ENCODE measurements at places on chromosomes 12 and 14.

- DNase-seq = no peak
These were observed 8.2 kb downstream of the SPRYD3 start for GRCh38 chr12:53070877-53071492.

- no peak for DNase-seq
These were observed 186.9 kb upstream of the FLRT2 start for GRCh38 chr14:85342858-85343607.

GRCh38 chr12:62146318-62146717, 113.9 kb upstream of the USP15 start:
- no peak for DNase-seq

- no peak for DNase-seq
These were observed 971.7 kb downstream of the FLRT2 start for GRCh38 chr14:86501611-86502010.

GRCh38 chr12:91922139-91922538, 223.5 kb downstream of the BTG1 start:
- no peak for DNase-seq

DNA sequence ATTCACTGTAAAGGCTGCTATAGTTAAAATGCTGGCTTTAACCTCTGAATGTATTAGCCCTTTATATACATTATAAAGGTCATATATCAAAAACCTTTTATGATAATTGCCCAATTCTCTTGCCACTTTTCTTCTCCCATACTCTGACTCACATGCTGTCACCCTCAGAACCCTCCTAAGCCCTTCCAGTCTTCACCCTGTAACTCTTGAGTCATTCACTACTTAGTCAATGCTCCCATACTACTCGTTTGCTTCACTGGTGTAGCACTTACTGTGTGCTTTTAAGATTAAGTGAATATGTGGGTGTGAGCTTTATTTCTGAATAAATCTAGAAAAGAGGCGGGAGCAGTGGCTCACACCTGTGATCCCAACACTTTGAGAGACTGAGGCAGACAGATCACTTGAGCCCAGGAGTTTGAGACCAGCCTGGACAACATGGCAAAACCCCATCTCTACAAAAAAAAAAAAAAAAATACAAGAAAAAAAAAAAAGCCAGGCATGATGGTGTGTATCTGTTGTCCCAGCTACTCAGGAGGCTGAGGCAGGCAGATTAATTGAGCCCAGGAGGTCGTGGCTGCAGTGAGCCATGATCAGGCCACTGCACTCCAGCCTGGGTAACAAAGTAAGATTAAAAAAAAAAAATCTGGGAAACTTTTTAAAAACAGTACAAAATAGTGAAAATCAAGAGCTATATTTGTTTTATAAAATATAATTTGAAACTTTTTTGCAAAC, 37.6 kb downstream of the SPATA7 start:
- no peak for DNase-seq

DNA sequence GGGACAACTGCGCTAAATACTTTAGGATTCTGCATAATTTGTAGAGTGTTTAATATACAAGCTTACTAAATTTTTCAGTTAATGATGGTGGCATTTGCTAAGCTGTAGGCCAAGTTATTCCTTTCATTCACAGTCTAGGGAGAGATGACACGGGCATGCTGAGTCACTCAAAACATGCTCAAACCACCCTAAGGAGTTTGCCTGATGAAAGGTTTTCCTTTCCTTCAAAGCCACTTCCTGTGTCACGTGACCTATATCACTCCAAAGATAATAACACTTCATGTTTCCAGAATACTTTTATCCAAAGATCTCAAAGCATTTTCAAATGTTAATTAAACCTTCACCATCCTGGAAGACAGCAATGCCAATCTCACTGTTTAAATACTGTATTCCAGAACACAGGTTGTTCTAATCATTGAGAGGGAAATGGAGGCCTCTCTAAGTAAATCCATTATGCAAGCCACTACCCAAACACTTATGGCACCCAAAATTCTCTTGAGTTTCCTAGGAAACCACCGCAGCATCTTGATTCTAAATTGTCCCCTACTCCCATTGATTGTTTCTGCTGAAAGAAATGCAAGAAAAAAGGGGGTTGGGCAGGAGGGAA, 207.0 kb upstream of the CDKN3 start:
- no peak for DNase-seq

DNA sequence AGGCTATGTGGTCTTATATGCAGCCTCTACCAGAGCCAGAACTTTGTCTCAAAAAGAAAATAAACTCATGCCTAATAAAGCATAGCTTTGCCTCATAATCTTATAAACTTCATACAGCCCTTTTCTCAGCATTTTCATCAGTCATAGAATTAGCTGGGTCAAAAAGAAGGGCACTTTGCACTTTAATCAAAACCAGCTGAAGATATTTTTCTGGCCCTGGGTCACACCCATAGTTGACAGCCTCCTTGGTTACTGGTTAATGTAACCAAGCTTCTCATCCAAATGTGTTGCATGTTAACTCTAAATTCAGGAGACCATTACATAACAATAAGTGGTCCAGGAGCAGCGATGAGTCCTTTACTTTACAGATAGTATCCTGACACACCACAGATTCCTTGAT, 558.2 kb downstream of the FLRT2 start:
- DNase-seq = no peak

GRCh38 chr14:68235011-68235410, 415.4 kb downstream of the RAD51B start:
- DNase-seq = no peak

DNA sequence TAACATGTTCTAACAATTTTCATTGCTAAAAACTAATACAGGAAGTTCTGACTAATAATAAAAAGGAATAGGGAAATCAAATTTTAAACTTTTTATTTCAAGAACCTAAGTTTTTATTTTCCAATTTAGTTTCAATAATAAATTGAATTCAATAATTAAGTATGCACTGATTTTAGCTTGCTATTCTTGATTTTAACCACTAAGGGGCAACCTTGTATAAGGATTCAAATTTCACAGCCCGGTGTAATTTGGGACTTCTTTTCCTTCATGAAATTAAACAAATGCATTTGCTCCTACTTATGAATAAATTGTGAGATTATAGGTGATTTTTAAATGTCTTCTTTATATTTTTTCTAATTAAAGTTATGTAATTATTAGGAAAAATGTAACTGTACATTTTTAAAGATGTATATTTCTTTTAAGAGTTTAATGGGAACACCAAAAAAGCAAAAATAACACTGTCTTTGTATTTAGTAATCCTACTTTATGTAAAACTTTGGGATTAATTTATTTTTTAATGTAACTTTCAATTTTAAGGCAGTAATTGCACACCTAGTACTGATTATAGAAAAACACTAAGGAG, 241.4 kb upstream of the PDZRN4 start:
- DNase-seq = no peak

- DNase-seq = no peak
These were observed 6.7 kb upstream of the CDKL1 start for GRCh38 chr14:50403419-50403818.

- DNase-seq = no peak
These were observed 277.7 kb upstream of the DDHD1 start for GRCh38 chr14:53430870-53431269.

- DNase-seq = no peak
These were observed 12.2 kb downstream of the SDR9C7 start for GRCh38 chr12:56922031-56922430.

- no peak for DNase-seq
These were observed 21.5 kb downstream of the USP44 start for GRCh38 chr12:95529693-95530225.

DNA sequence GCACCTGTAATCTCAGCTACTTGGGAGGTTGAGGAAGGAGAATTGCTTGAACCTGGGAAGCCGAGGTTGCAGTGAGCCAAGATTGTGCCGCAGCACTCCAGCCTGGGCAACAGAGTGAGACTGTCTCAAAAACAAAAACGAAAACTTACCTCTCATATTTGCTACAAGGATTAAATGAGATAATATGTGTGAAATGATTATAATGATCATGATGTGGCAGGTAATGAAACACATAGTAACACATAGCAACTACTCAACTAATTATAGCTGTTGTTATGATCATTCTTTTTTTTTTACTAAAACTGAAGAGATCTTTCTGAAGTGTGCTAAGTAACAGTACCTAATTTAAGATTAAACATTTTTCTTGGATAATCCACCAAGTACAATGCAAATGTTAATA, 30.1 kb downstream of the RPGRIP1 start:
- DNase-seq = no peak

DNA sequence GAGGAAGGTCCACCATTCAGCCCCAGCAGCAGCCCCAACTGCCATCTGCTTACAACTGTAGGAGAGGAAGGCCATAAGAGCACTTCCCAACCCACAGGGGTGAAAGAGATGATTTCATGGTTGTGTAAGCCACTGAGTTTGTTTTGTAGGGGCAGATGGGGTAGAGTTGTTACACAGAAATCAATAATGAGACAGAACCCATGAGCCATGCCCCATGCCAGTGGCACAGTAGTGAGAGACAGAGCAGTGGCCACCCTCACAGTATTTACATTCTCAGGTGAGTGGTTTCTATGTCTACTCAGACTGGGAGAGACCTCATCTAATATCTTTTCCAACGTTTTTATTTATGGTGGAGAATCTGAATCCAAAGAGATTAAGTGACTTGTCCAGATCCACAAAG, 68.6 kb downstream of the NUAK1 start:
- no peak for DNase-seq

DNA sequence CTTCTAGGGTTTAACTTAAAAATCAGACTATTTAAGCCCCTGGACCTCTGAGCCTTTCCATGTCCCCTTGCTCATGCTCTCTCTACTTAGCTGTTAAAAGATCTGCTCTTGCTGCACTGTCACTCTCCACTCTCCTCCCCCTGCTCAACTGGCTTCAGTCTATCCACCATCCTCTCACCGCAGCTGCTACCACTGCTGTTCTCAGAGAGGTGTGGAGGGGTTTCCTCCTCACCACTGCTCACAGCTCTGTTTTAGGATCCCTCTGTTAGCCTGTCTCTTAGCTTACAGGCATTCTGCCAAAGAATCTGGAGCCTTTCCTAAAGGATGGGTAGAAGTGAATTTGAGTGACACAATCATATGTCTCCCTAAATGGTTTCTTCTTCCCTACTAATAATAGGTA, 43.7 kb upstream of the ATP2B1 start:
- DNase-seq = no peak

- DNase-seq = no peak
These were observed 40.7 kb downstream of the BCL11B start for GRCh38 chr14:99231161-99231849.

DNA sequence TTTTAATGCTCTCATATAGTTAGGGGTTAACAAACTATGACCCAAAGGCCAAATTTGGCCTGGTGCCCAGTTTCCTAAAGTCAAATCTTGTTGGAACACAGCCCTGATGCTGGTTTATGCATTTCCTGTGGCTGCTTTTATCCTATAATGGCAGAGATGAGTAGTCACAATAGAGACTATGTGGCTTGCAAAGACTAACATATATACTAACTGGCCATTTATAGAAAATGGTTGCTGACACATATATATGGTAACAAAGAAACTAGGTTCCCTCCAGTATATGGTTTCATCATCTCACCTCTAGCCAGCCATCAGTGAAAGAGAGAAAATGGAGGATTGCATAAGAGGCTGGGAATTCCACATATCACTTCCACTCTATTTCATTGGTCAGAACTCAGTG, 10.8 kb downstream of the NAV3 start:
- DNase-seq = no peak

DNA sequence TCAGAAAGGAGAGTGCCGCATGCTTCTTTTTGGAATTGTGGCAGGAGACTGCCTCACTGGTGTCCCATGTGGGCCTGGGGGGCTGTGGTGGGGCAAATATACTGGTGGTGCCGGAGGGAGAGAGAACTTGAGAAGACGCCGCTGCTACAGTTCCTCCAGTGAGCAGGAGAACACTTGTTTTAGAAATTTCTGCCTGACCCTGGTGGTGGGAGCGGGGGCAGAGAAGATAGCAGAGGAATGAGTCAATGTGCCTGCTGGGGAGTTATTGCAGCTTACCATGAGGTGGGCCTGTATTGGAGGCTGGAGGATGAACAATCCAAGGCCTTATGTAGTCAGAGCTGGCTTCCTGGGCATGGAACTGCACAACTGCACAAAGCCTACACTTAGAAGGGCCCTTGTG, 211.8 kb downstream of the SNAPC1 start:
- no peak for DNase-seq

DNA sequence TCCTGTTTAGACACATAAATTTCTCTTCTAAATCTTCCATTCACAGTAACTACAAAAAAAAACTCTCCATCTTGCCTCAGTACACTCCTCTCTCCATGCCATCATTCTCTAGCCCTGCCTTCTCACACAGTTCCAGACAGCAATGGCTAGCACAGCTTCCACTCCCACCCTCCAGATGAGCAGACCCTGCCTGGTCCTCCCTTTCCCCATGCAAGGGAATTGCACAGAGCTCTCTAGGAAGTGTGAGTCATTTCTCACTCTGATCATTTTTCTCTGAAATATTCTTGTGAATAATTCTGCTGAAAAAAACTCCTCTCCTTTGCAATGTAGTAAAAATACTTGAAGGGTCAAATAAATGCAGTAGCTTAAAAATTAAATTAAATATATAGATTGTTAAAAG, 170.6 kb downstream of the BMP4 start:
- DNase-seq = no peak

DNA sequence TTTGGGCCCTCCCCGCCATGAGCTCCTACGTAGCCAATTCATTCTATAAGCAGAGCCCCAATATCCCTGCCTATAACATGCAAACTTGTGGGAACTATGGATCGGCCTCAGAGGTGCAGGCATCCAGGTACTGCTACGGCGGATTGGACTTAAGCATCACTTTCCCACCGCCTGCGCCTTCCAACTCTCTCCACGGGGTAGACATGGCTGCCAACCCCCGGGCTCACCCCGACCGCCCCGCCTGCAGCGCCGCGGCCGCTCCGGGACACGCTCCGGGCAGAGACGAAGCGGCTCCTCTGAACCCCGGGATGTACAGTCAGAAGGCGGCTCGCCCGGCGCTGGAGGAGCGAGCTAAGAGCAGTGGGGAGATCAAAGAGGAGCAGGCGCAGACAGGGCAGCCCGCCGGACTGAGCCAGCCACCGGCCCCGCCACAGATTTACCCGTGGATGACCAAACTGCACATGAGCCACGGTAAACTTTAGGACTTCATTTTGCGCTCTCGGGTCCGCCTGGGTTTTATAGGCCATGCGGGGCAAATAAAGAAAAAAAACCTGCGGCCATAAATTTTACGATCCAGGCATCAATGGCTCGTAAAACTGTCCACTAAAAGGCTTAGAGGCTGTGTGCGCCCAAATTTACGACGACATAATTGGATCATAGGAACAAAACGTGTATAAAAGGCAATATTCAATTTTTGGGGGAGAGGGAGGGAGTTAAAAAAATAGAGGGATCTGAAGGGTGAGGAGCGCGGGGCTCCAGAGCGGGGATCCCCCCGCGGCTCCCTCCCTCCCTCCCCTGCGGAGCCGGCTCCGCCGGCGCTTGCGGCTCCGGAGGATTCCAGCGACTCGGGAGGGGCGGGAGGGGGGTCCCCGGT, 493 bp downstream of the HOXC5 start:
- DNase-seq = no peak

GRCh38 chr12:132354211-132354981, 25.0 kb upstream of the GALNT9 start:
- DNase-seq = no peak

DNA sequence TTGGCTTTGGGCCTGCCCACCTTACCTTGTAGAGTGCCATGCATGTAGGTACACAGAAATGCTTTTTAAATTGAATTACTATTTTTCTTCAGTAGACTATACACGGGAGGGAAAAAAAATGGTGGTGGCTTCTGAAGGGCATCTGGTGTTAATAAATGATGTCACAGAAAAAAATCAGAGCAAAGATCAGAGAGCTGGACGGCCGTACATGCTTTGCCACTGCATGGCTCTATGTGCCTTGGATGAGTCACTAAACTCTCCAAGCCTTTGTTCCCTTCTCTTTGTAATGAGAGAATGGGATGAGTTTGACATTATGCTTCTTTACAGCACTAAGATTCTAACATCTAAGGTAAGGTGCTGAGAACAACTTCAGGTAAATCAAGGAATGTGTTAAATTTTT, 376.4 kb upstream of the DDHD1 start:
- no peak for DNase-seq
